ENCODE measurements at places on chromosomes 13 and 19.

- DNase-seq = no peak
Observed at GRCh38 chr19:48873476-48874302, 1.5 kb downstream of the PPP1R15A start.

GRCh38 chr19:14979476-14980255 lies at the start of gene SLC1A6:
TSS of gene SLC1A6 (minus strand) at chr19:14979864. CDS start at chr19:14972910, 6,954 bp downstream.
- DNase-seq = no peak

GRCh38 chr13:91169321-91170050 lies 178.0 kb upstream of the MIR17HG start:
- DNase-seq = no peak

DNA sequence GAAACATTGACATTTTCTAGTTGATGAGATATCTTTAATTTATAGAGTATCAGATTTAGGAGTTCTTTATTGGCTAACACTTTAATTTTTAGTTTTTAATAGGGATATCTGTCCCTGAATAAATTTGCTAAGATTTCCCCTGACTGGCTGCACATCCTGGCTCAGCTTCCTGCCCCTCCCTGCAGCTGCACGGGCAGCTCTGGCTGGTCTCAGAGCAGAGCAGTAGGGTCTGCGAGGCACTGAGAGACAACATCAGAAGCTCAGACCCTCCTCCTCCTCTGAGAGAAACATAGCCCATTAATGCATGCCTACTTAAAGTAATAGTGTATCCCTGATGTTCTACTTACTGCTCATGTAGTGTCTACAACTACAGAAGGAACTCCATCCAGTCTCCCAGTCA lies 139.2 kb downstream of the TNFSF13B start:
- no peak for DNase-seq

- DNase-seq = no peak
Observed at GRCh38 chr19:35208121-35208520, 20.4 kb downstream of the FAM187B start.

- DNase-seq = peak; percentile 65
Observed at GRCh38 chr13:29472332-29472961, 123.0 kb downstream of the SLC7A1 start.

DNA sequence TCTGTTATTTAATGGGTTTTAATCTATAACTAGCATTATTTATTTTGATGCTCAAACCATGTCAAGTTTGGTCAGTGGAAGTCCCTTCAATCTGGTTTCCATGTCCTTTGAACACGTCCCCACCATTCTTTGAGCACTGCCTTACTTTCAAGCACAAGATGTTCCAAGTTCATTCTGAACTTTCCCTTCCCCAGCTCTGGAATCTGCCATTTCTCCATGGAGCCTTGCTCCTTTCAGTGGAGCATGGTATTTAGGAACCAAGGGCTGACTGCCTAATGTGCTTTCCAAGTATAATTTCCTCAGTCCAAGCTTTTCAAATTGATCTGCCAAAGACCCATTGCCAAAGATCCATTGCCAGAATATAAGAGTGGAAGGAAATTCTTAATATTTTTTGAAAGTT lies 1.1 kb upstream of the ZNF546 start:
- no peak for DNase-seq

- no peak for DNase-seq
Observed at GRCh38 chr19:51127755-51128154, 3.0 kb downstream of the SIGLEC9 start.

DNA sequence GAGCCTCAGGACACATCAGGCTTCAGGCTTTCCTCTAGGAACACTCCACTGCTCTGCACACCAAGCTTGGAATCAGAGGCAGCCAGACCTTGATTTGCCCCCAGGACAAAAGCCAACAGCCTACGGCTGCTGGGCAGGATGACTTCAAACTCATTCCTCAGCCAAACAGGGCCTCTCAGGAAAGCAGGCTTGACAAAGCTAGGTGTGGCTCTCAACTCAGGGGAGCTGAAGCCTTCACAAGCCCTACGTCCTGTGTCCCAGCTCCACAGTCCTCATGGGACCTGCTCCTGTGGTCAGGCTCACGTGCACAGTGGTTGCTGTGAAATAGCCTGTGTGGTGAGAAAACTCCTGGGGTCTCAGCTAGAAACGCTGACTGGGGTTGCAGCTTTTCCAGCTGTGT lies 398.9 kb upstream of the ZNF507 start:
- no peak for DNase-seq

DNA sequence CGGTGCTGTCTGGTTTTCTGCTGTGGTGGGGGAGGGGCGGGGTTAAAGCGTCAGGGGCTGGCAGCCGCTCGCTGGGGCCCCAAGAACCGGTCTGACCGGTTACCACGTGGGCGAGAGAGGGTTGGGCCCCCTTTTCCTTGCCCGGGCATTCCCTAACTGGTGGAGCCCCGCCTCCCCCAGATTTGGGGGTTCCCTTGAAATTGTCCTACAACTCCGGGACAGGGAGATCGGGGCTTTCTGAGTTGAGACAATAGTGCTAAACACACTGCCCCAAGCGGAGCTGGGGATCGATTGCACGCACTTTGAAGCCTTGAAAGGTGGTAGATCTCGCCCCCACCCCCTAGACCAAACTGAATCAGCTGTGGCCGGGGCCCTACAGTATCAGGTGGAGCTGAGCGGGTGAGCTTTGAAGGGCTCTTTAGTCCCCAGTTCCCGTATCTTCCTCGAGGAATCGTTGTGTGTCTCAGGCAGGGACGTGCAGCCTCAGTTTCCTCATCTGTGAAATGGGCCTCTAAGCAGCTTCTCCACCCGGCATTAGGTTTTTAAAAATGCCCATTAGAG lies 4.8 kb downstream of the IER2 start:
- DNase-seq = peak; percentile 92

- DNase-seq = no peak
Observed at GRCh38 chr19:48378194-48378570, 13.2 kb downstream of the KDELR1 start.

DNA sequence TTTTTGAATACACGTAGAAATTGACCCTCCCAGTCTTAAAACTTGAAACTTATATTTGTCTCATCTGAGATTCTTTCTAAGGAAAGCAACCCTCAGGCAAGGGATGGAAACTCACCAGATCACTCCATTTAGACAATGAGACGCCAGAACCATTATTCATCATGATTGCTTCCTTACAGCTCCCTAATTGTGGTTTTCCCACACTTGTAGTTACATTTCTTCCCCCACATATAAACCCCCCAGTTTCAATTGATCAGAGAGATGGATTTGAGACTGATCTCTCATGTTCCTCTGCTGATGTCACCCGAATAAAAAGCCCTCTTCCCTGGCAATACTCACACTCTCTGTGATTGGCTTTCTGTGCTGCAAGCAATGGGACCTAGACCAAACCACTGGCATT lies 197.9 kb upstream of the STARD13 start:
- DNase-seq = no peak

GRCh38 chr19:53960187-53960586 lies 2.5 kb upstream of the CACNG8 start:
- DNase-seq = no peak

GRCh38 chr19:5288347-5288739 lies 52.3 kb downstream of the PTPRS start:
- DNase-seq = no peak

DNA sequence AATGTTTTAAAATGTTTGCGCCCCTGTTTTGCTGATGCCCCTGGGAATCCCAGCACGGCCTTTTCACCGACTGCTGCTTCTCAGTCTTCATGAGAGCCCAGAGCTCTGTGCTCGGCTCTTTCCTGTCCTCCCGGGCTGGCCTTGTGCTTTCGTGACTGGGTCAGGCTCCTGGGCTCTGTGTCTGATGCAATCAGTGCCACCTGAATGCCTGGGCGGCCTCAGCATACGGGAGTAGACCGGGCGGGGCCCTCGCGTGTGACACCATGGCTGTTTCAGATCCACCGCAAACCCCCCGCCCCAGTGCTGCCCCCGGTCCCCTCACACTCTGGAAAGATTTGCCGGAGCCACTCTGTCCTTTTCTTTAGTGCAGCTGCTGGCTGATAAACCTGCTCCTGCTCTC lies 21.4 kb downstream of the PABPC3 start:
- no peak for DNase-seq

- no peak for DNase-seq
Observed at GRCh38 chr13:30465343-30465592, 468 bp downstream of the HMGB1 start.

DNA sequence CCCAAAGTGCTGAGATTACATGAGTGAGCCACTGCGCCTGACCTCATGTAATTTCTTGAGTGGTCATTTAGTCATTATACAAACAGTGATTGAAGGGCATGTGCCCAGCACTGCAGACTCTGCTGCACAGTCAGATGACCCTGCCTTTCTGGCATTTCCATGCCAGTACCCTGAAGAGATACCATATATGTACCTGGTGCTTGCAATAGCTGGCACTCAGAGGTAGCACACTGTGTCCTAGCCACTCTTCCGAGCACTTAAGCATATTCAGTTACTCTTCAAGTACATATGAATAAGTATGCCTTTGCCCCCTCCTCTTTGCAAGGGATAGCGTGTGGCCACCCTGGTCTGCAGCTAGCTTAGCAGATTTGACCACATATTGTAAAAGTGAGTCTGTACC lies 15.5 kb downstream of the STX10 start:
- DNase-seq = no peak

GRCh38 chr19:2645826-2646225 lies 56.7 kb downstream of the GNG7 start:
- DNase-seq = no peak

GRCh38 chr19:4902796-4903195 lies at the start of gene ARRDC5:
TSS of gene ARRDC5 (minus strand) at chr19:4902896. CDS start at chr19:4902825, 71 bp downstream.
- DNase-seq = no peak

GRCh38 chr13:99386911-99387788 lies 80.0 kb upstream of the GPR183 start:
- peak; percentile 58 for DNase-seq

GRCh38 chr13:84377106-84377505 lies 494.8 kb upstream of the SLITRK1 start:
- DNase-seq = no peak

- DNase-seq = no peak
Observed at GRCh38 chr19:19463348-19464117, 51.8 kb downstream of the TSSK6 start.

DNA sequence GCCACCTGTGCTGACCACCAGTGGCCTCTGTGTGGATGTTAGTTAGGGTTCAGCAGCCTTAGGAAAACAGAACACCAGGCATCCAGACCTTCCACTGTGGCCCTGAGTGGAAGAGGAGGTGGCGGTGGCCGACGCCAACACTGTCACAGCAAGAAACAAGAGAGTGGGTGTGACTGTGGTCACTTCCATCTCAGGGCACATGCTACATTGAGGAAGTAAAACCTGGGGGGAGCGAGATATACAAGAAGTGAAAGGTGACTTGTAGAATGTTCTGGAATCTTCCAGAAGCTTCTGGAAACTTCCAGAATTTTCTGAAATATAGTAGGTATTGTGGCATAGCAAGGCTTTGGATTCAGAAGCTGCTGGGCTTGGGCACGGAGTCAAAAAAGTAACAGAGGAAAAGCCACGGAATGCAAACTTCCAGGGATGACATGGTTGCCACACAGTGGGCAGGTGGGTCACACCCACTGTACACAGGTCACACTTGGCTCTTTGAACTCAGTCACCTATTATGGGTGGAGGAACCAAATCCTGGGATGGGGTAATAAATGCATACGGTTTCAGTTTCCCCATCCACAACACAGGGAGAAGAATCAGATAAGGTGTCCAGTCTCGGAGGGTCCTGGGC lies 24.3 kb downstream of the GNG7 start:
- no peak for DNase-seq

DNA sequence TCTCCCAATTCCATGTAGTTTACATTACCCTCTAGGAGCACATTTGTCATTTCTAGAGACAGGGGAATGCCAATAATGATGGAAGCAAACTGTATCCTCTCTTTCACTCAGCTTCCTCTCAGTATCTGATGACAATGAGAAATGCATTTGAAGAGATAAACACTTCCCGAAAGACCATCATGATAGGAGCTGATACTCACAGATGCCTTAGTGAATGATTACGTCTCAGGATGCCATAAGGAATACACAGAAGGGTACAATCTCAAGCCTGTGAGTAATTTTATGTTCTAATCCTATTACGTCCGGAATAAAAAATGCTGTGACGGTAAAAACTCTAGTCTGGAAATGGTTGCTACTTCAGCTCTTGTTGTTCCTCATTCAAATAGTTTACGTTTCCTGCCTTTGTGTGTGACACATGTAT lies 663.8 kb upstream of the MIR17HG start:
- no peak for DNase-seq

DNA sequence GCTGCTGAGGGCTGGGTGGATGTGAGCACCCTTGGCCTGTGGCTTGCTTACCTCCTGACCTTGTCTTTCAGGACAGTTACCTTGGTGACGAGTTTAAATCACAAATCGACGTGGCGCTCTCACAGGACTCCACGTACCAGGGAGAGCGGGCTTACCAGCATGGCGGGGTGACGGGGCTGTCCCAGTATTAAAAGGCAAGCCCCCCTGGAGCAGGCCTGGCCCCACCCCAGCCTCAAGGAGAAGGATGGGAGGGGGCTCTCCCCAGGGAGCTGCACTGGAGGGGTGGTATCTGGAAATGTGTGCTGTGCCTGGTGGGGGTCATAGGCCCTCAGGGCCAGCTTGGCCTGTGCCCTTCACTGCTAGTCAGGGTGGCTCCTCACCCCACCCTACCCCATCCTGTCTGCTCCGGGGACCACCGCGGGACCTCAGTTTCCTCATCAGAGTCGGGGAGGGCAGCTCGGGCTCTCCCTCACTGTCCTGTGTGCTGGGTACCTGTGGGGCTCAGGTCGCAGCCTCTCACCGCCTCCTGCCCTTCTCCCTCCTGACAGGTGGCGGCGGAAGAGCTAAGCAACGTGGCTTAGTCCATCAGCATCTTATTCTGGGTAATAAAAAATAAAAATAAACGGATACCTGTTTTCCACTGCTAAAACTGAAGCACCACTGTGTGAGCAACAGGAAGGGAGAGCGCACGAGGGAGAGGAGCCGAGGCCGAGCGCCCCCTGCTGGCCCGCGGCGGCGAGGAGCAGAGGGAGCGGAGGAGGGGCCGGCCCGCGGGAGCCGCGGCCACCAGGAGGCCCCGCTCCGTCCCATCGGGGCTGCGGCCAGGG lies 29.8 kb downstream of the CERS1 start:
- DNase-seq = peak; percentile 62

GRCh38 chr19:16624236-16624635 lies 3.8 kb downstream of the MED26 start:
- no peak for DNase-seq
